ENCODE measurements at places on chromosomes 5 and 9. TPM values are rescaled to one million over a fixed set of nuclear protein-coding genes. Genes with fewer than 3 reads are reported as not detected.

GRCh38 chr5:82525626-82526025 is 247.5 kb upstream of the RPS23 start:
- no peak for DNase-seq

Gene CD72
- polyA plus RNA-seq = 1.1 TPM

- DNase-seq = no peak
Observed at GRCh38 chr5:149072791-149073190, 9.9 kb upstream of the SH3TC2 start.

DNA sequence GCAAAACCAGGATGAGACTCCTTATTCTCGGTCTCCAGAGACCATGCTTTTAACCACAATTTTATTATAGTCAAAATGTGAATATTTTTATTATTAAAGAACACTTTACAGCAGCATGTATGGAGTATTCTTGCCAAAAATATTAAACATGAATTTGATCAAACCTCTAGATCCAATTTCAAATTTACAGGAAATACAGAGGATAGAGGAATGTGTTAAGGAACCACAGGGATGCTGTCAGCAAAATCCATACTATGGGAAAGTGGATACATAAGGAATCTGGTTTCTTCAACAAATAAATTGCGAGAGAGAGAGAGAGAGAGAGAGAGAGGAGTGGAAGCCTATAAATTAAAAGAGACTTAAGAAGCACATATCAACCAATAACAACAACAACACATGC is 348.2 kb upstream of the NUDT12 start:
- DNase-seq = no peak

GRCh38 chr5:178463321-178464155 is 126.7 kb downstream of the COL23A1 start:
- DNase-seq = no peak

DNA sequence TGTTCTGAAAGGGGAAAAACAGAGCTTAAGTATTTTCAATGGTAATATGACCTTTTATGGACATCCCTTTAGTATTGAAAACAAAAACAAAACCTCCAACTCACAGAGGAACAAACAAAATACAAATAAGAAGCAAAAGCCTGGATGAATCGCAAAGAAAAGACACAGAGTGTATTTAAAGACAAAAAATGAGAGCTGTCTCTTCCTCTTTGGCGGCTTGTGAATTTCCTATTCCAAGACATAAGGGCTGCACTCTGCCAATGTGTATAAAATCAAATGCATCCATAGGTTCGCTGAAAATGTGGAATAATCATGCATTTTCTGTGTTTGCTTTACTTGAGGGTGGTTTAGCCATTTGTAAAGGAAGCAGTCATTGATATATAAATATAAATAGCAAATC is 739.3 kb upstream of the ZNF608 start:
- DNase-seq = no peak

GRCh38 chr9:103296189-103296588 is 301.1 kb downstream of the CYLC2 start:
- no peak for DNase-seq

Gene STK10
- 11.3 TPM for polyA plus RNA-seq

Gene DOCK8
- polyA plus RNA-seq = 3.0 TPM

GRCh38 chr5:128796506-128796905 is 168.8 kb upstream of the SLC27A6 start:
- DNase-seq = no peak

Gene FAM221B
- polyA plus RNA-seq = 0.26 TPM

DNA sequence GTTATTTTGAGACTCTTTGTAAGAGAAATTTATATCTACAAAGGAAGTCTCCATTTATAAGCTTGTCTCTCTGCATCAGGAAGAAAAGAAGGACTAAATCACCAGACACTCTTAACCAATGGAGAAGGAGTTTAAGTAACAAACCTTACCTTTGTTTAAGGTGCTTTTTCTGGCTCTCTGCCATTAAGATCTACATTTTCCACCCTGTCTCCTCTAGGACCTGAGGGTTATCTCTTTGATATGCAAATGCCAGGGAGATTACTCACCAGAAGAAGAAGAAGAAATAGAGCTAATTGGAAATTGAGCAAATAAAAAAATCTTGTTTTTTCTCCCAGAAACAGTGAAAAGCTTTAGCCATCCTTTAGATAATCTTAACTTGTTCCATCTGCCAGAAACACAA is 60.9 kb downstream of the CDKN2A start:
- DNase-seq = no peak

Gene IL9
- not detected for polyA plus RNA-seq

Gene KCNIP1
- 0.88 TPM for polyA plus RNA-seq

DNA sequence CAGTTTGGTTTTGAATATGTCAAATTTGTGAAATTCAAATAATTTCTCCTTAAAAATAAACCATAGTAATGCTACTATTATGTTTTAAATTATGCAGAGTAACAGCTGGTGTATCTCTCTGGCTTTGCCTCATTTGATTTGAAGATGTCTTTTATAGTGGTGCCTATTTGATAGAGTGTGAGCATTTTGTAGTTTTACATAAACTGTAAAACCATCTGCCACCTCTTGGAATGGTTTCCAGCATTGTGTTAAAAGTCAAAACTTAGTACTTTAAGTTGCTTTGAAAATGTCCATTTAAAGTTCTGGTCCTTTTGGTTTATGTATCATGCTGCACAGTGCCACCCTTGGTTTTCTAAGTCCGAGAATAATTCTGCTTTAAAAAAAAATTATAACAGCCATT is 15.6 kb downstream of the PRDM6 start:
- no peak for DNase-seq

DNA sequence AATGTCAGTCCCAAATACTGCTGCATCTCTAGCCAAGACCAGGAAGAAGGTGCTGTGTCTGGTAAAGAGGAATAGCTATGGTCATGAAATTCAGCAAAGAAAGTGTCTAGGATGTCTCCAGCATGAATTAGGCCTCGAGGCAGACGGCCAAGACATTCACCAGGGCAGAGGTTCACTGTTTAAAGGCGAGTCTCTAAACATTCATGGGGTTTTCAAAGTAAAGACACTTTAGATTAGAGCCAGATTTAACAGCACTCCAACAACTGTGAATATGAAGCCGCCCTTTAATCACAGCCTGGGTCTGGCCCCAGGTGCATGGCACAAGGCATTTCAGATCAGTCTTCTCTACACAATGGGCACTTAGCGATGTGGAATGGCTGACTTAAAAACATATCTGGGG is 95.0 kb downstream of the ANKH start:
- no peak for DNase-seq

Measured in hepatocyte (in vitro differentiated cells).